ENCODE measurements at places on chromosomes 12 and 14.

GRCh38 chr14:103391048-103391447 lies 5.8 kb downstream of the MARK3 start:
- peak; percentile 14 for DNase-seq

DNA sequence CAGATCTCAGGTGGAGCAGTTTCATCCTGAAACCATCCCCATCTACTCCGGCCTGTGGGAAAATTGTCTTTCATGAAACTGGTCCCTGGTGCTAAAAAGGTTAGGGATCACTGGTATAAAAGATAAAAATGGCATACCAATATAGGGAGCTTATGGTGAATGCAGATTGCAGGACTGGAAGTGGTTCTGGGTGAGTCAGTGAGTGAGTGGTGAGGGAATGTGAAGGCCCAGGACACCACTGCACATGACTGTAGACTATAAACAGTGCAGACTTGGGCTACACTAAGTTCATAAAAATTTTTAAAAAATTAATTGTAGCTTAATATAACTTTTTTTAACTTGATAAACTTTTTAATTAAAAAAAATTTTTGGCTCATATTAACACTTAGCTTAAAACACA lies 67.0 kb upstream of the RD3L start:
- no peak for DNase-seq

DNA sequence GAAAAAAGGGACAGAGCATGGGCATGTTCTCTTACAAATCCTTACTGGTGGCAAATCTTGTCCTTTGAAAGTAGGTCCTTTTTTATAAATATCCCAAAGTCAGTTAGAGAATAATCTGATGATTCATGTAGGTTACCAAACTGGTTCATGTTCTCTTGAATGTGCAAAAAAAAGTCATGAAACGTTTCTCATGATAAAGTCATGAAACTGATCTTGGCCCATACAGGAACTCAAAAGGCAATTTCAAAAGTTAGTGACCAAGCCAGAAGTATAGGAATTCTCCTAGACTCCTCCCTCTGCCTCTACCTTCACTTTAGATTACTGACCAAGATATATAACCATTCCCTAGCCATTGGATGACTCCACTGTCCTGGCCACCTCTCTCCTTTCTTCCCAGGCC lies 27.3 kb upstream of the SPTSSA start:
- DNase-seq = no peak

GRCh38 chr12:111038941-111039340 lies 118.6 kb upstream of the MYL2 start:
- DNase-seq = no peak

DNA sequence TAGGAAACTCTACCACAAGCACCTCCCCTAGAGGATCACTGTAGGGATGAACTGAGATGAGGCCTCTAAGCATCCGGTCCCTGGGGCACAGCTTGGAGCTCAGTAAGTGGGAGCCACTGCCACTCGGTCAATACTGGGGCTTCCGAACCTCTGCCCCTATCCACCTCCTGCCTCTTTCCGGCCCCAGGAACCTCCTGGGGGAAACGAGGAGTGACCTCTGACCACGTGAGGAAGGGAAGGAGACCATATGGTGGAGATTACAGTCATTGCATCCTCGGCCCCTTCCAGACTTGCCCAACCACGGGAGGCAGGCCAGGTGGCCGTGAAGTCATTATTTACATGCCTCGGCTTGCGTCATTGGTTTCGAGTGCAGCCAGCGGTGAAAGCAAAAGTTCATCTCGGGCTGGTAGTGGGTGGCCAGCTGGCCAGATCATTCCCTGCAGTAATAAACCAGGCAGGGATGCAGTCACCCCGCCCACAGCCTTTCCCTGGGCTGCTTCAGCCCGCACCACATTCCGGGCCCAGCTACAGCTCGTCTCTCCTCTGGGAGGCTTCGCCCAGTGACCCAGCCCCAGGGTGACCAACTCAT lies 65.4 kb downstream of the C14orf132 start:
- DNase-seq = no peak

- no peak for DNase-seq
Measured at GRCh38 chr12:130145731-130146130, 16.5 kb upstream of the FZD10 start.

- peak; percentile 54 for DNase-seq
Measured at GRCh38 chr14:91415794-91416743, 1.6 kb downstream of the CCDC88C start.

Data from stimulated activated CD8-positive, alpha-beta memory T cell treated with anti-CD3 and anti-CD28 coated beads, Interleukin-2, amount 100 ng/mL, for 48 hours (primary cell).